COR-L47 (cell line): ENCODE measurements at places on chromosomes 2 and 18.

GRCh38 chr18:37545461-37546271 is 19.9 kb downstream of the CELF4 start:
- DNase-seq: no peak

- no peak for DNase-seq
Measured at GRCh38 chr2:109028738-109029489, 39.9 kb upstream of the EDAR start.

GRCh38 chr2:240597054-240597418 is 10.5 kb downstream of the CAPN10 start:
- no peak for DNase-seq

DNA sequence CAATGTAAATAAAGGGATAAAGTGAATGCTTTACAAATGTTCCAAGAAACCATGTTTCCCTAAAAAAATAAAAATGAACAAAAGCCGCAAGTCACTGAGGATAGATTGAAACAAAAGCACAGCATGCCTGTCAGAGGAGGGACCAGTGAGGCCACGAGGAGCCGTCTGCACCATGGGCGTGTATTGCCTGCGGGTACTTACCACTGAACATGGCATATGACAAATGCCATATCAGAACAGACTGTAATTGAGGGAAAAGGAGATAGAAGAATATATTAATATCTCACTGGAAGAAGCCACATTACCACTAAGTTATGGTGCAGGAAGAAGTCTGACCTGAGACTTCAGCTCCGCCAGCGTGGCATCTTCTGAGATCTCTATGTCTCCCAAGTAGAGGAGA is 75.8 kb downstream of the USP40 start:
- DNase-seq: no peak

DNA sequence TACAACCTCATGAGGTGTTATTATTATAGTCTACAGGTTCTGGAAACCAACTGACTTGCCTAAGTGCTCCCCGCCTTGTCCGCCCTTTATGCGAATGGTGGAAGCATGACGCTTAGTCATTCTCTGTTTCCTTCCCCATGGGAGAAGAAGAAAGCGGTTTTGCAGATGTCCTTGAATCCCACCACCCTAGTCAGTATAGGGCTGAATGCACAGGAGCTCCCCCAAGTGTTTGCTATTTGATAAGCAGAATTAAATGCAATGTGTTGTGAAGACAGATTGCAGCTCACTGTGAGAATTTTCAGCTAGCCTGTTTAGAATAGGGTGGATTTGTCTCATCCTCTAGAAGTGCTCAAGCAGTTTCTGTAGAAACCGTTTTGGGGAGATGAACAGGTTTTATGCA is 652.0 kb downstream of the DCC start:
- peak; percentile 15 for DNase-seq

GRCh38 chr2:38540580-38541286 is 62.0 kb downstream of the HNRNPLL start:
- DNase-seq: no peak

DNA sequence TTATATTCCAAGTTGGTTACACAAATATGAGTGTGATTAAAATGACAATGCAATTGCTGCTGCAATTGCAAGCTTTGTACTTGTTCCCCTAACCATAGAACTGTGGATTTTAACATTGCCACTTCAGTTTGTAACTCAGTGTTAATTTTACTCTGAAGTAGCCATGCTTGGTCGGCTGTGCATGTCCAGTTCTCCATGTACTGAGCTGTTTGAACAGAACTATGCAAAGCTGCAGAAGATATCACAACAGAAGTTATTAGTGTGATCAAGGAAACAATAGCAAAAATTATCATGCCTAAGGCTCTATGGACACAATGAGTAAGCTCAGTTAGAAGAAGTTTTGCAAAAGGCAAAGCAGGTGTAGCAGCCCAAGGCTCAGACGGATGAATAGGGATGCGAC is 45.3 kb downstream of the CXCR4 start:
- no peak for DNase-seq
